Chondrocyte (in vitro differentiated cells): ENCODE measurements at places on chromosomes 2 and 18. TPM values are rescaled to one million over a fixed set of nuclear protein-coding genes. Genes with fewer than 3 reads are reported as not detected.

GRCh38 chr2:86021396-86022378 lies 84.0 kb downstream of the POLR1A start:
- peak; percentile 53 for DNase-seq

GRCh38 chr2:236393581-236393980 lies 129.4 kb upstream of the ASB18 start:
- DNase-seq: no peak

GRCh38 chr2:126935774-126936173 lies 37.1 kb downstream of the TEX51 start:
- DNase-seq: no peak

DNA sequence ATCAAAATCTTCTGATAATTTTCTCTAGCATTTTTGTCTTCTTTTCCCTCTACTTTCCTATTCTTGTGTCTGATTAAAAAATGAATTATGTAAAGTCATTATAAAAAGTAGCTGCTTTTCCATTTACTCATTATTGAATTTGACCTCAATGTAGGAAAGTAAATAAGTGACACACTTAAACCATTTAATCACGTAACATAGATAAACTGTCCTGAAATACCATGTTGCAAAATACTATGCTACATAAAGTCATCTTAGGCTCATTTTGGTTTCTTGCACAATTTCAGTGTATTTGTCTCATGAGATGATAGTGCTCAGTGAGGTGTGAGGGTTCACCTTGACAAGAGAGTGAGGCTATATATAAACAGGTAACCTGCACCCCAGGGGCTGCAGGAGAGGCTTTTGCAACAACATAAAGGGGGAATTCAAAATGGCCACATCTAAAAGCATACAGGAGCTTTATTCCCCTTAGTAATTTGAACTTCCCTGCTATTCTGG lies 502.7 kb downstream of the RNF144A start:
- DNase-seq: no peak

DNA sequence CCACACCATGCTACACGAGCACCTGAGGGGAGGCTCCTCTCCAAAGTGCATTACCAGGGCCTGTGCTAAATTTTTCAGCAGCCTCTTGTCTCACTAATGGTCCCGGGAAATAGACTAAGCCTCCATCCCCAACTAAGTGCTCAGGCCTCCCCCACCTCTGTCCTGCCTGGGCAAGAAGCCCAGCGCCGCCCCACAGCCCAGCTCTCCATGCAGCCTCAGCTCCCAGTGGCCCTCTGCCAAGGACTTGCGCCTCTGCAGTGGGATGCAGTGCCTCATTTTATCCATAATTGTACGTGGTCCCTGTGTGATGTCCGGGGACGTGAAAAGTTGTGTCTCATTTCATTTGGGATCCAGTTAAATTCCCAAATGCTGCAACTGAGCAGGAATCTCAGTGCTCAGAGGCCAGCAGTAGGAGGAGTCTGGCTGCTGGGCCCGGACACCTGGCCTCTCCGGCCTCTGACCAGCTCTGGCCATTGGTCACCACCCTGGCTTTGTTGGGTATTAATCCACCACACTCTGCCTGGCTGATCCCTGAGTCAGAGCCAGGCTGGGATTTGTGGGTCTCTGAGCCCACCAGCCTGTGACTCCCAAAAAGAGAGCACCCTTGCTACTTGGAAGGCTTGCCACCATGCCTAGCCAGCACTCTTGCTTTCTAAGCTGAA lies 11.4 kb upstream of the STEAP3 start:
- DNase-seq: peak; percentile 55

- DNase-seq: no peak
Measured at GRCh38 chr2:109446278-109447131, 167.3 kb downstream of the SEPTIN10 start.

GRCh38 chr18:34001376-34001775 lies 223.3 kb downstream of the NOL4 start:
- no peak for DNase-seq

- DNase-seq: peak; percentile 59
Measured at GRCh38 chr2:20222769-20223406, 2.0 kb downstream of the SDC1 start.

DNA sequence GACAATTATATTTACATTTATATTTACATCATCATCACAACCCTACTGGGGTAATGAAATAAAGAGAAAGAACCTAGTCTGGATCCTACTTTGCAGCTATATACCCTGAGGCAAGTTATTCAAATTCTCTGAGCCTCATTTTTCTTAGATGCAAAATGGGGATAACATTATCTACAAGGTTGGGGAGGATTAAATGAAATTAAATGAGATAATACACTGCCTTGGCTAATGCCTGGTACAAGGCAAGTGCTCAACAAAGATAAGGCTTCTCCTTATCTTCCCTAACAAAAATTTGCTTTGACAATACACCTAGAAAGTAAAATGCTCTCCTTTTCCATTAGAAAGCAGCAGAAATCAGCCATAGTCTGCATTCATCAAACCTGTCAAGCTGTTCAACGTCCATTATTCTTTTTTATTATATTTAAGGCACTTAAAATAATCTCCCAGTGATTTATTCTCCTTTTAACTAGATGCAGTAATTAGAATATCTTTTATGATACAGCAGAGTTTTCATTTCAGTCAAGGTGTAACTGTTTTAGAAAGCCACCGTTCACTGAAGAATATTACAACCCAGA lies 44.8 kb downstream of the TCF4 start:
- no peak for DNase-seq

DNA sequence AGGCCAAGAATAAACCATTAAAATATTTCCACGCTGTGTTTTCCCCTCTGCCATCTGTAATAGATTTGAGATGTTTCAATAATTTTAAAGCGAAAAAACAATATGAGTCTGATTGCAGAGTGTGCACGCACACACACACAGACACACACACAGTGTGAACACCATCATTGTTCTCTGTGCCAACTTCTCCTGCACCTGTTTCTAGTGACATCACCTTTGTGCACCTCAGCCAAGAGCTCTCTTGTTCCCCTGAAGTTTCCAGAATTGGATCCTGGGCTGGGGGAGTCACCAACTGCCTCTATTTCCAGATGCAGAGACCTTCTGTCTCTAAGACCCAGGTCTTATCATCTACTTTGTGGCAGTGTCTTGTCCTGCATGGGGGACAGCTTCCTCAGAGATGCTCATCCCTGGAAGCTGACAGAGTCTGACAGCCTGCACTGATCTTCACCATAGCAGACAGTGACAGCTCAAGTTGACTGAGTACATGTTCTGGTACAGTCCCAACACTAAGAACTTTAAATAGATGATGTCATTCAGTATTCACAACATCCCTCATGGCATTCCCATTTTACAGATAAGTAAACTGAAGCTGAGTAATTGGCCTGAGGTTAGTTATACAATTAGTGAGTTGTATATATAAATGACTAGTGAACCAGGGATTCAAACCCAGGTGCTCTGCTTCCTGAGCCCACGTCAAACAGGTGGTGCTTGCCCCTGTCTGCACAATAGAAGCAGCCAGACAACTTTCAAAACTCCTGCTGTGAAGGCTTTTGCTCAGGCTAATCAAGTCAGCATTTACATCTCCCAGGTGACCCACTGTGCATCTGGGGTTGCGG lies 39.4 kb downstream of the ACOXL start:
- no peak for DNase-seq

DNA sequence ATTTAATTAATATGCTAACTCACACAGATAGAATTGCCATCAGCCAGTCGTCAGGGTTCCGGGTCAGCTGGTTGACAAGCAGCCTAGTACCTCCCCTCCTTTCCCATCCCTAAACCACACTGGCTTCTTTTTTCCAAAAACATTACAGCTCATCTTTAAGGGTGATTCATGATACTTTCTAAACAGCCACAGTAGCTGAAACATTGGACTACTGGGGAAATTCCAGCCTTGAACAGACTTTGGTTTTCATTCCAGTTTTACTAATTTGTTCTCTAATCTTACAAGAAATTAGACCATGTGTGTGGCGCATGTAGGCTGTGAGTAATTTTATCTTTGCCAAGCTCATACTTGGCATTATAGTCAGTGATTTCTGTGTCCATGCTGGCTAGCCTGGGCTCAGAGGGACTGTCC lies 110.8 kb downstream of the FMNL2 start:
- no peak for DNase-seq

DNA sequence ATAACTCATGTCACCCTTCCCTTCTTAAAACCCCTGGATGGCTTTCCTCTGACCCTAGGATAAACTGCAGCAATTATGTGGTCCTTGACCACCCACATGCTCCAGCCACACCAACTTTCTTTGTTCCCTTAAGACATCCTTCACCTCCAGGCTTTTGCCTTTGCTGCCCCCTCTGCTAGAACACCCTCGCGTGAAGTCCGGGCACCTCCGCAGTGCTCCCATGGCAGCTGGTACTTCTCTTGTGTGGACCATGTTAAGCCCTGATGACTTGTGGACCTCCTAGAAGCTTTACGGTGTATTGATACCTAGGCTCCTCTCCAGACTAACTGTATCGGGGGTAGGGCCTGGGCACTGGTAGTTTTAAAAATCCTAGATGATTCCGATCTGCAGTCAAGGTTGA lies 824 bp upstream of the ABHD1 start:
- no peak for DNase-seq

Gene ARHGAP28
- 17.9 to 25.1 TPM (median 18.1 TPM) in 3 replicates for total RNA-seq

Gene ANKRD53
- total RNA-seq: 0.85 to 2.2 TPM (median 1.8 TPM) in 3 replicates
